ENCODE measurements at places on chromosomes 6 and 20. TPM values are rescaled to one million over a fixed set of nuclear protein-coding genes. Genes with fewer than 3 reads are reported as not detected.

The SMIM13 gene
- 6.0 TPM for total RNA-seq

The SNAP25 gene
- total RNA-seq = 0.49 TPM

The SOX4 gene
- 8.0 TPM for total RNA-seq

The GTSF1L gene
- not detected for total RNA-seq

The ADGRF4 gene
- 0.94 TPM for total RNA-seq

The TMEM244 gene
- total RNA-seq = not detected

The NOX3 gene
- not detected for total RNA-seq

The LINC00237 gene
- total RNA-seq = not detected

The TNFRSF6B gene
- total RNA-seq = 3.1 TPM

The ACTR5 gene
- 4.1 TPM for total RNA-seq

The ULBP1 gene
- 0.06 TPM for total RNA-seq

The DAAM2 gene
- 12.3 TPM for total RNA-seq

The AGPAT4 gene
- 3.3 TPM for total RNA-seq

The SEL1L2 gene
- total RNA-seq = not detected

The RNF114 gene
- 84.6 TPM for total RNA-seq

The CCN6 gene
- not detected for total RNA-seq

The GRM1 gene
- not detected for total RNA-seq

The LTB gene
- total RNA-seq = not detected

The NPEPL1 gene
- total RNA-seq = 25.0 TPM

The LKAAEAR1 gene
- total RNA-seq = 2.1 TPM

The MEP1A gene
- not detected for total RNA-seq

The MACROD2 gene
- not detected for total RNA-seq

The ARG1 gene
- not detected for total RNA-seq

The BHLHE23 gene
- not detected for total RNA-seq

The SLCO4A1 gene
- total RNA-seq = 0.24 TPM

The SLC22A16 gene
- 0.39 TPM for total RNA-seq

The TTK gene
- total RNA-seq = 0.54 TPM

The KCNK16 gene
- total RNA-seq = not detected
